ENCODE measurements at places on chromosomes 4 and X.
A peak's percentile ranks its signal among the peaks of the same experiment; 100 is the strongest.

GRCh38 chr4:21991050-21991449 lies 42.5 kb upstream of the KCNIP4 start:
- DNase-seq: peak; percentile 6

- no peak for DNase-seq
Measured at GRCh38 chr4:2082627-2083026, 23.5 kb downstream of the NAT8L start.

GRCh38 chr4:175953960-175954521 lies 111.6 kb upstream of the WDR17 start:
- DNase-seq: no peak

DNA sequence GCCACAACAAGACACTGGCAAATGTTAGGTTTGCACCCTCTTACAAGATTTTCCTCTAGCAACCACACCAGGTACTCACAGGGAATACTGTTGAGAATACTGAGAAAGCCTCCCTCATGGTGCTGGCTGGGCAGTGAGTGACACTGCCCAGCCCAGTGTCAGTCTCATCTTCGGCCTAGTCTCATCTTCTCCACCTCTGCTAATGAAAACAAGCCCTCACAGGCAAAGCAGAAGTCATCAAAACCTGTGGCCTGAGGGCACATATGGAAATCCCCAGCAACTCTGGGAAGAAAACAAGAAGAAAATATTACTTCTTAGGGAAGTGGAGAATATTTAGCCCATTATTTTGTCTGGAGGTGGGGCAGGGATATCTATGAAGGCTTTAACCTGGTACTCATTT lies 7.9 kb upstream of the ADAM29 start:
- no peak for DNase-seq

DNA sequence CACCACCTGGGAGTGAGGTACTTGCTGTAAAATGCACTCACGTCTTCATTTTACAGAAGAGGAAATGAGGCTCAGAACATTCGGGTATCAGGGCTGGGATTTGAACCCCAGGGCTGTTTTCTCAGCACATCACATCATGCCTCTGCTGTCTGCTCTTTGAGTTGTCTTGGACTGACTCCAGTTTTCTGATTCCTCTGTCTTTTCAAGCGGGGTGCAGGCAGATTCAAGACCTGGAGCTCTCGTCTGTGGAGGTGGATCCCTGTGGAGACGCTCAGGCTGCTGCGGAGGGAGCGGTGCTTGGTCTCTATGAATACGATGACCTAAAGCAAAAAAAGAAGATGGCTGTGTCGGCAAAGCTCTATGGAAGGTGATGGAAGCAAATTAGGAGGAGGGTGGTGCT lies 6.3 kb downstream of the LAP3 start:
- DNase-seq: no peak

DNA sequence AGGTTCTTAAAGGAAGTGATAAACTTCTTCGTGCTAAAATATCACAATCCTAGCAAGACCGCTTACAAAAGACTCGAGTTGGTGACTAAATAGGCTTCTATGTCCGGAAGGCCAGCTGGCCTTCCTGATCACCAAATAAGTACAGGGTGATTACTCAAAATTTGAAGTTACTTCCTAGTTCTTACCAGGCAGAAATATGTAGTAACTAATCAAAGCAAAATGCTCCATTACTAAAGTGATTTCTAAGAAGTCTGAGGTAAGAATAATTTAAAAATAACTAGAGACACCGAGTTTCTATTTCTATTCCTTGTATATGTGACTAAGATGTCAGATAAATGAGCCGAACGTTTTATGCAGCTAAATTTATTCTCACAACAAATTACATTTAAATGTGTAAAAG lies 62.2 kb downstream of the NSUN7 start:
- no peak for DNase-seq

- DNase-seq: no peak
Measured at GRCh38 chrX:18119856-18120255, 100.8 kb downstream of the BEND2 start.

DNA sequence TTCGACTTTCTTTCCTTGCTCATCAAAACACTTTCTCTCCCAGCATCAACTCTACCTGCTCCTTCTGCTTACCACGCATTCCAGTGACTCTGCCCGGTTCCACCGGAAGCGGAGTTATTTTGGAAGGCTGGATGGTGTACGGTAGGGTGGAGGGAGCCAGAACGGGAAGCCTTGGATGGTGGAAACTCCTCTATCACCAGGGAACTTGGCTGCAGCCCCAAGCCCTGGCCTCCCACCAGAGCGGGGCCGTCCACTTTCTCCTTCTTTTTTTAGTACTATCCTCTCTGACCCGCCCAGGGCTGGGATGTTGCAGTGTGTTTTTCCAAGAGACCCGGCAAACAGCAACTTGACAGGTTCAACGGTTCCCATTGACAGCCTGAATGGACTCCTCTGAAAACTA lies 27.6 kb downstream of the ADGRG2 start:
- no peak for DNase-seq

- no peak for DNase-seq
Measured at GRCh38 chr4:186642530-186642929, 81.1 kb downstream of the FAT1 start.

GRCh38 chrX:71302461-71303213 lies 1.1 kb downstream of the ITGB1BP2 start:
- no peak for DNase-seq

- no peak for DNase-seq
Measured at GRCh38 chr4:46894826-46895225, 14.2 kb downstream of the COX7B2 start.

DNA sequence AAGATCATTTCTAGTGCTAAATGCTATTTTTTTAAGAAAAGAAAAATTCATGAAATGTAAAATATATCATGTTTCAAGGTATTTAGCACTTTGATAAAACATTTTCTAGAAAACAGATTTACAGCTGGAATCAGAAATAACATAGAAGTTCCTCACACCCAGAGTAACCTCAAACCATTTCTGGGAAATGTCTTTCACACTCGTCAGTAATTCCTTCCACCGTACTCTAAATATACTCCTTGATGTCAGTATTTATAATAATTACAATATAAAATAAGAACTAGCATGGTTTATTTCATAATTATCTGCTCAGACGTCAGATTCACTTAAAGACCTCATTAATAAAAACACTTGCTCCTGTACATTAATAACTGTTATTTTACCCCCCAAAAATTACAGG lies 103.9 kb downstream of the ADGRA3 start:
- no peak for DNase-seq

- no peak for DNase-seq
Measured at GRCh38 chr4:108094923-108095482, 73.7 kb downstream of the LEF1 start.

GRCh38 chrX:19746919-19747651 lies 140.3 kb downstream of the SH3KBP1 start:
- DNase-seq: no peak

GRCh38 chr4:111641813-111642579 lies 503.3 kb upstream of the FAM241A start:
- peak; percentile 53 for DNase-seq

- no peak for DNase-seq
Measured at GRCh38 chr4:15343581-15343980, 84.3 kb upstream of the C1QTNF7 start.

- no peak for DNase-seq
Measured at GRCh38 chr4:77493829-77494551, 111.6 kb upstream of the CXCL13 start.

- no peak for DNase-seq
Measured at GRCh38 chr4:153325558-153325957, 18.9 kb upstream of the MND1 start.

DNA sequence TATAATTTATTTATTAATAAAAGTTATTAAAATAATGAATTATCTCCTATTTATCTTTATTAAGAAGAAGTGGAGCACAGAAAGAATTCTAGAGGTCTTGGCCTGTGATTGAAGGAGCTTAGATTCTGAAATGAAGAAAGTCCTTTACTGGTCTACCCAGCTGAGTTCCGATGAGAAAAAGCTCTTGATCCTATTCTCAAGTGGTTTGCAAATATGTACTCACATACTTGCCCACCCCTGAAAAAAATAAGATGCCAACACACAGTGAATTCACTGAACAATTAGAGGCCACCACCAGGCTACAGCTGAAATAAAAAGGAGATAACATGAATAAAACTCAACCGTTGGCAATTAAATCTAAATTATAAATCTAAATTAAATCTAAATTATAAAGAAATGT lies 253.4 kb downstream of the MAPK10 start:
- no peak for DNase-seq

DNA sequence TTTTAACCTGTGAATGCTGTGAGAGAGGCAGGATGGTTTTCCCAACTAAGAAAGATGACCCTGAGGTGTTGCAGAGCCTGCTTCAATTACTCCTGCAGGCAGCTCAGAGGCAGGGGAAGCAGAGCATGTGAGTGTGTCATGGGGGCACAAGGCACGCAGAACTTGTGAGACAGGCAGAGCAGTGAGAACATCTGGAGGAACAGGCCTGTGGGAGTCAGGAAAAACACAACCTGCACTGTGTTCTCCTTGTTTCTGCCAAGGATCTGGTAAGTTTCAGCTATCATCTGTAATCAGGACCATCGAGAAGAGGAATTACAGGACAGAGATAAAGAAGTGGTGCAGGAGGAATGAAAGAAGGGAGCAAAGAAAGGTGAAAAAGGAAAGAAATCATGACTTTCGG lies 741.8 kb upstream of the INTU start:
- DNase-seq: no peak

- DNase-seq: no peak
Measured at GRCh38 chrX:133868682-133869081, 116.7 kb downstream of the GPC3 start.

All from left colon (tissue), 2 donors.